NCI-H524 treated with DMSO at 0.1 percent for 48 hours (cell line): ENCODE measurements at places on chromosomes 4 and X.

DNA sequence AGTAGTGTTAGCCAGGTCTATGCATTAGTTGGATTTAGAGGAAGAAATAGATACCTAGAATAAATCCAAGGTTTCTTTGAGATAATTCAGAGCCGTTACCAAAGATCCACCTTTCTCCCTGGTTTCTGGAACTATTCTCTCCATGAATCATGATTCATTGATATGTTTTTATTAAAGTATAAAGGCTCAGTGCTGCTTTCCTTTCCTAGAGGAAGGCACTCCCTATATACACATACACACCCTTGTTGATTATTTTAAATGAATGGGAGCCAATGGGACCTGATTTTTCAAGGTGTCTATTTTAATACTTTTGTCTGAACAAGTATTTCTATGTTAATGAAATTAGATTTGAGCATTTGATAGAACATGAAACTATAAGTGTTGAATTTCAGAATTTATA is 146.8 kb upstream of the SPRY1 start:
- no peak for DNase-seq

GRCh38 chr4:132866616-132867015 is 282.5 kb upstream of the PCDH10 start:
- DNase-seq, result no peak

GRCh38 chrX:9241427-9241826 is 207.5 kb upstream of the FAM9B start:
- DNase-seq, result no peak

- DNase-seq, result no peak
Measured at GRCh38 chrX:10050481-10050880, 83.3 kb downstream of the CLDN34 start.

DNA sequence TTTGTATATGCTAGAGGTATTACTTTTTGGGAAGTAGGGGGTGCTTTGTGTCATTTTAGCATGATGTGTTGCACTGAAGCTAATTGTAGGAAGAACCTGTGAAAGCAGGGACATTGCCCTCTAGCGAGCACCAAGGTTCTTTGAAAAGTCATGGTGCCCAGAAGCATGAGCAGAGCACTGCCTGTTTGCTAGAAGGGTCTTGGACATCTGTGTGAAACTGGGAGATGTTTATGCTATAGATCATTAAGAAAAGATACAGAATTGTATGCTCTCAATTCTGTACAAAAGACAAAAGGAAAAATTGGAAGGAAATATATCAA is 14.7 kb downstream of the GRPR start:
- DNase-seq, result no peak

DNA sequence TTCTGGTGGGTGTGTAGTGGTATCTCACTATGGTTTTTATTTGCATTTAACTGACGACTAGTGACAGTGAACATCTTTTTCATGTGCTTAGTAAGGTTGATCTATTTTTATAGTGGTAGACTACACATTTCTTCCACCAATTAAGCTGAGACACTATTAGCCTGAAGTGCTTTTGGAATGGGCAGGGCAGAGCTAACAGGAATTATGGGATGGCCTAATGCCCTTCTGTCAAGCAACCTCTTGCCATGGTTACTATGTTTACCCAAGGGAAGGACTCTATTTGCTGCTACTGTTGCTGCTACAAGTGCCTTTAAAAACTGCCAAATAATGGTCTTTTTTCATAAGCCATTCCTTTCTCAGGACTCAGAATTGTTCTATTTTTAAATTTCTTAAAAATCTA is 676.7 kb upstream of the ACTRT1 start:
- DNase-seq, result no peak

GRCh38 chrX:79604364-79604763 is 237.2 kb upstream of the ITM2A start:
- no peak for DNase-seq

DNA sequence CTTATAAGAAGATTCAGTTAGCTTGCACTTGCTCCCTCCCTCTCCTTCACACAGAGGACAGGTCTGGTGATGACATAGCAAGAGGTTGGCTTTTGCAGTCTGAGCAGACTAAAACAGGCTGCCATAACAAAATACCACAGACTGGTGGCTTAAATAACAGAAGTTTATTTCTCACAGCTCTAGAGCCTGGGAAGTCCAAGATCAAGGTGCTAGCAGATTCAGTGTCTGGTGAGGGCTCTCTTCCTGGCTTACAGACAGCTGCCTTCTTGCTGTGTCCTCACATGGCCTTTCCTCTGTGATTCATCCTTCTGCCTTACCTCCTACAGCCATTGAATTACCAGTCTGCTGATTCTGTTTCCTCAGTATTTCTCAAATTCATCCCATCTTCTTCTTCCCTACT is 13.1 kb downstream of the RP2 start:
- DNase-seq, result peak; percentile 10

GRCh38 chrX:146041741-146042140 is 224.1 kb downstream of the SLITRK2 start:
- DNase-seq, result no peak

GRCh38 chrX:150683536-150684146 is 9.6 kb upstream of the MTMR1 start:
- DNase-seq, result no peak

DNA sequence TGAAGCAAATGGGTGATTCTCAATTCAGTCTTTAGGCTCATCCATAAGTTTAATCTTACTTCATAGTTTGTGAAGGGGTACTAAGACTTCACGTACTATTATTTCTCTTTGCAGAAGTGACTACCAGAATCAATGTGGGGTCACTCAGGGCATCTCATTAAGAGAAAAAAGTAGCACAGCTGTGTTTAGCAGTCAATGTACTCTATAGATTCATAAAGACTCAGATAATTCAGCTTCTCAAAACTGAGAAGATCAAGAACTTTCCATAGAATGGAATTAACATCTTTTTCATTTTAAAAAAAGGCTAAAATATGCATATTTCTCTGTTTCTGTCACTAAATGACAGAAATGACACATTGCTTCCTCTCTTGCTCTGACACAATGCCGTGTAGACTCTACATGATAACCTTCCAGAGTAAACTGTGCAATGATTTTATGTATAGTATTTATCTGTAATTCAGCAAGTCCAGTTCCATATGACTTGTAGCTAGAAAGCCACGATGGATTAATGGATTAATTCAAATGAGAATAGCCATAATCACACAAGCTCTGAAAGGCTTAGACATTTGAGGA is 20.3 kb upstream of the LSM6 start:
- DNase-seq, result no peak

DNA sequence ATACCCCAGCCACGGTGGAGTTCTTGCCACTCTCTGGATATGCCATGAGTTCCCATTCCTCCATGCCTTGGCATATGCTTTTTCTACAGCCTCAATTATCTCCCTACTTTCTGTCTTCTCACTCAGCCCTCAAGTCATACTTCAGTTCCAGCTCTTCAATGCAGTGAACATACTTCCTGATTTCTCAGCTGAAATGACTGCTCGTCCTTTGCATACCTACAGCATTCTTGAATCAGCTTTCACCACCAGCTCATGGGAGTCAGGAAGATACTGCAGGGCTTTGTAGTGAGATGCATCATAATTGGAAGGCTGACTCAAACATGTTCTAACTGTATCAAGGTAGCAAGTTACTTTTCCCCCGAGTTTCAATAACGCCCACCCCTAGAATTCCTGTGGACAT is 118.4 kb downstream of the APBB2 start:
- no peak for DNase-seq

GRCh38 chrX:15269120-15269519 is 763 bp downstream of the ASB9 start:
- DNase-seq, result no peak

DNA sequence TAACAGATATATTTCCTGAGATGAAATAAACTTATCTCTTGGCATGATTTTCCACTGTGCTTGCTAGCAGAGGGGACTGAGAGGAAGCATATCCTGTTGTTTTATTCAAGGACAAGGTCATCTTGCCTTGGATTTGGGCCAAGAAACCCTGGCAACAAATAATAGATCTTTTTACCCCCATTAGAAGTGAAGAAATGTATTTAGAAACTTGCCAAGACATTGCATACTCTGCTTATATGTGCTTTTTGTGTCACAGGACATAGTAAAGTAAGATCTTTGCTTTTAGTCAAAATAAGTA is 170.2 kb downstream of the RAPGEF2 start:
- DNase-seq, result no peak

GRCh38 chr4:16674082-16674481 is 224.4 kb downstream of the LDB2 start:
- no peak for DNase-seq

- no peak for DNase-seq
Measured at GRCh38 chr4:17511051-17511450, 839 bp downstream of the QDPR start.

DNA sequence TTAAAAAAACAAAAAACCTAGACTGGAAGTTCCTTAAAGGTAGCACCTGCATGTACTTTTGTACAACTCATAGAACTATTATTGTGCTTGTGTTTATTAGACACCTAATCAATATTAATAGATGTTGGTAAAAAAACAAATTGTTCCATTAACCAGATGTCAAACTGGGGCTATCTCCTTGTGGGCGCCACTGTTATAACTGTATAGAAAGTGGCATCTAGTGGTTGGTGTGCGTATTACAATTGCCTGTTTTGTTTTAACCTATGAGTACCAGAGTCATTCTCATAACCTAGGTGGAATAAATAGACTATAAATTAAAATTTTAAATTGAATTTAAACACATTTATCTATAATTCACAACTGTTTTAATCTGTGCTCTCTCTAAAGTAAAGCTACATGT is 97.4 kb downstream of the COL4A5 start:
- no peak for DNase-seq

GRCh38 chrX:67619253-67619652 is 75.4 kb downstream of the AR start:
- no peak for DNase-seq

DNA sequence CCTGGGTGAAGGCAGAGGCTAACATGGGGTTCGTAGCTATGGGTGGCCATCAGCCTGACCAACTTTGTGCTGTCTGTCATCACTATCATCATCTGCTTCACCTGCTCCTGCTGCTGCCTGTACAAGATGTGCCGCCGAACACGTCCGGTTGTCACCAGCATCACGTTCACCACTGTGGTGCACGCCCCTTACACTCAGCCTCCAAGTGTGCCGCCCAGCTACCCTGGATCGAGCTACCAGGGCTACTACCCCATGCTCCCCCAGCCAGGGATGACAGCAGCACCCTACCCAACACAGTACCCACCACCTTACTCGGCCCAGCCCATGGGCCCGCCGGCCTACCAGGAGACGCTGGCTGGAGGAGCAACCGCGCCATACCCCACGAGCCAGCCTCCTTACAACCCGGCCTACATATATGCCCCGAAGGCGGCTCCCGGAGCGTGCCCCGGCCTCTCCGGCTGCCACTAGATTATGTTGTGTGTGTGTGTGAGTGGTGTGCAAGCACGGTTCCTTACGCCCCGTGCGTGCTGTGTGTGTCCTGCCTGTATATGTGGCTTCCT is 238.1 kb upstream of the ZCCHC13 start:
- DNase-seq, result no peak

GRCh38 chrX:48971249-48972219 is at the start of gene KCND1:
Gene KCND1, minus strand, starts transcription at chrX:48971844. Its CDS starts 1,573 bp downstream, at chrX:48970271.
- no peak for DNase-seq

- no peak for DNase-seq
Measured at GRCh38 chr4:41963105-41963504, 18.5 kb upstream of the DCAF4L1 start.

GRCh38 chrX:2823795-2824386 is 4.8 kb upstream of the GYG2 start:
- no peak for DNase-seq

DNA sequence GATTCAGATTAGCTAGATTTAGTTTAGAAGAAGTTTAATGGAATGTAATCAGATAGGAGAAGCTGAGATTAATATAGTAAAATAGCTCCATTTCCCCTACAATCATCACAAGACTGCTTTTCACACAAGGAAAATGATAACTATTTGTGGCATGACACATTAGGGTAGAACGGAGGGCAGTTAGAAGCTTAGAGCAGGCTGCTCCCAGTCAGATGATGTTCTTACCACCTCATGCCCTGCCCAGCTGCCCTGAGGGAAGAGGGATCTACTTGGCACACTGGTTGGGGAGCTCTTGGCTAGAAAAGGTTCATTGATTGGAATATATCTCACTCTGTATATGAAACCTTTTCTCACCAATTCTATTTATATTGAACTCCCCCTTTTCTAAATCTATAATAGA is 180.7 kb upstream of the IL15 start:
- no peak for DNase-seq

- no peak for DNase-seq
Measured at GRCh38 chr4:7007944-7008343, 35.2 kb upstream of the TADA2B start.

GRCh38 chr4:52198294-52198693 is 147.2 kb downstream of the SPATA18 start:
- no peak for DNase-seq

- DNase-seq, result no peak
Measured at GRCh38 chr4:4384837-4385236, 2.1 kb upstream of the NSG1 start.

DNA sequence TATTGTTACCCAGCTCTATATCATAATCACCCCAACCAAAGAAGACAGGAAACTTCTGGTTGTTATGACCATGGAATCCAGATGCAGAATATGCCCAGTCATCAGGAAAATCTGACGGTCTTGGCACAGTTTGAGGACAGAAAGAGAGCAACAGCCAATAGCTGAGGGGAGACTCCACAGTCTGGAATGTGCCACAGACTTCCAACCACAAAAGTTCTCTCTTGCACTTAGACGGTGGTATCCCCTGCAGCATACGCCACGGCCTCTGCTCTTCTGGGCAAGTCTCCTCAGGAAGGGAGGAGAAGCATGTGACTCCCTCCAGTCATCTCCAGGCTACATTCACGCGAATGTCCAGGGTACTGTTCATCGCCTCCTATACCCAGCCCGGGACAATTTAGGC is 18.4 kb downstream of the ZNF827 start:
- no peak for DNase-seq

DNA sequence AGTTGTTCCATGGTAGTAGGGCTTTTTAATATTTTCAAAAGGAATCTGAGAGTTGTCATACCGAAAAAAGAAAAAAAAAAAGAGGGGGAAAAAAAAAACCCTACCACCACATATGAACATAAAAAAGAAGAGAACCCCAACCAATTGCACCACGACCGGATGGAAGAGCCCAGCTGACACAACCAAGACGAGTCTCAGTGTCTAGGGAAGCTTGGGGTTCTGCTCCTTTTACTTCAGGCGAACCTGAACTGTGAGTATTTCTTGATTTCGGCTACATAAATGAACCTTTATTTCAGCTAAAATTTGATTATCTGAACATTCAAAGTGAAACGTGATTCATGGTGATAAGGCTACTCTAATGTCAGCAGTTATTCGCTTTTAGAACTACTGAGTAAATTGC is at the start of gene GPR34:
Gene GPR34, plus strand, starts transcription at position 139 of the 400 bp plus-strand sequence. CDS start 6,661 bp downstream, outside the sequence.
- no peak for DNase-seq

GRCh38 chr4:175813204-175813603 is 1.1 kb upstream of the GPM6A start:
- no peak for DNase-seq
